Naive thymus-derived CD4-positive, alpha-beta T cell (primary cell): ENCODE measurements at places on chromosomes 13 and 19. TPM values are rescaled to one million over a fixed set of nuclear protein-coding genes. Genes with fewer than 3 reads are reported as not detected.

DNA sequence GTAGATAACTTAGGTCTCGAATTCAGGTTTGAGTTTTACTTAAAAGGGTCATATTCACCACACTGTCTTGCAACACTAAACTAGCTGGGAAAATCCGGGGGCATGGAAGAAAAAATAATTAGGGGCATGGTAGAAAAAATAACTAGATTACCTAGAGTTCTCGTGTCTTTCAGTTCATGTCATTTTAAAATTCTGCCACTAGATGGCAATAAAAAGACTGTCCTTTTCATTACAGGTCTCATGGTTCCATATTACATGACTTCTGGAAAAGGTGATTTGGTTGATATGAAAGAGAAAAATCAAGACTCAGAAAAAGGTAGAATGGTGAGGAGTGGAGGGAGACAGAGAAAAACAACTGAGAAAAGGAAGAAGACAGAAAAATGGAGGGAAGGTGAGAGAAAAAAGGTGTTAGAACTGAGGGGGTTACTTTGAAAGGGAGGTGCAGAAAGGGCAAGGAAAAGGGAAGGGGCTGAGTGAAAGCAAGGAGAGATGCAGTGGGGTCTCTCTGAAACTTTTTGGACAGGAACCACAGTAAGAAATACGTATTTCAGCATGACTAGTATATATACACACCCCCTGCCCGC is 299.0 kb downstream of the KLF12 start:
- H3K36me3 ChIP-seq: no peaks in the 10 kb centered on the region
- no peaks in the 10 kb centered on the region for H3K27me3 ChIP-seq
- H3K4me3 ChIP-seq: no peak overlapping the region

- no peaks in the 10 kb centered on the region for H3K27me3 ChIP-seq
- H3K4me1 ChIP-seq: no peaks in the 10 kb centered on the region
- no peak for DNase-seq
- H3K27ac ChIP-seq: no peak overlapping the region
Observed at GRCh38 chr13:109162248-109163036, 533.0 kb downstream of the MYO16 start.

Gene SUCLA2
- 26.1 TPM for polyA plus RNA-seq

- H3K4me1 ChIP-seq: no peaks in the 10 kb centered on the region
- no peak for DNase-seq
- no peaks in the 10 kb centered on the region for H3K36me3 ChIP-seq
- no peak overlapping the region for H3K27ac ChIP-seq
- no peak overlapping the region for H3K4me3 ChIP-seq
Observed at GRCh38 chr13:101515504-101515903, 63.0 kb downstream of the ITGBL1 start.

Gene SUGP2
- 15.0 TPM for polyA plus RNA-seq

GRCh38 chr19:40612831-40613689 is 11.9 kb downstream of the LTBP4 start:
- peak; percentile 56 for DNase-seq
- H3K4me1 ChIP-seq: peaks cover 29% of the 10 kb centered on the region
- H3K36me3 ChIP-seq: no peaks in the 10 kb centered on the region
- H3K27me3 ChIP-seq: no peaks in the 10 kb centered on the region

- H3K4me3 ChIP-seq: no peak overlapping the region
- peaks cover 25% of the 10 kb centered on the region for H3K4me1 ChIP-seq
- H3K36me3 ChIP-seq: no peaks in the 10 kb centered on the region
Observed at GRCh38 chr19:49894011-49894664, 2.5 kb downstream of the IL4I1 start.

DNA sequence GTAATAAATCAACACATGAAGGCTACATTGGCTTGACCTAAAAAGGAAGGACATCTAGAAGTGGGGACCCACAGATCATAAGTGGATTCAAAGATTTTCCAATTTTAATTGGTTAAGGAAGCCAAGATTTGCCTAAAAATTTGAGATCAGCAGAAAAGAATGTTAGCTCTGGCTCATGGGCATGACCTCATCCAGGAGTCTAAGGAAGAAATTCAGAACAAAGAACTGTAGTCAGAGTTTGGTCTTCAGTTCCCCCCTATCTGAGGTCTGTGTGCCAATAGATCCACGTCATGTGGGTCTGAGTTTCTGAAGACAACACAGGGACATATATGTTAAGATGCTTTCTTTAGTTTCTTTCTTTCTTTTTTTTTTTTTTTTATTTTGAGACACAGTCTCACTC is 648.8 kb upstream of the SPRY2 start:
- no peaks in the 10 kb centered on the region for H3K27me3 ChIP-seq
- no peaks in the 10 kb centered on the region for H3K4me1 ChIP-seq
- no peak for DNase-seq
- H3K36me3 ChIP-seq: no peaks in the 10 kb centered on the region
- H3K4me3 ChIP-seq: no peak overlapping the region
- H3K27ac ChIP-seq: no peak overlapping the region

- peak overlapping the region; percentile 86 for H3K27ac ChIP-seq
- H3K4me3 ChIP-seq: peak overlapping the region; percentile 71
- H3K36me3 ChIP-seq: no peaks in the 10 kb centered on the region
Observed at GRCh38 chr13:27427641-27428040, 3.2 kb downstream of the GTF3A start.

Gene KPTN
- 8.1 TPM for polyA plus RNA-seq

- no peak overlapping the region for H3K27ac ChIP-seq
- DNase-seq: no peak
- H3K27me3 ChIP-seq: no peaks in the 10 kb centered on the region
- H3K4me3 ChIP-seq: no peak overlapping the region
- H3K4me1 ChIP-seq: no peaks in the 10 kb centered on the region
Observed at GRCh38 chr13:92573467-92574057, 653.0 kb upstream of the GPC6 start.

- no peaks in the 10 kb centered on the region for H3K27me3 ChIP-seq
- DNase-seq: no peak
- no peak overlapping the region for H3K27ac ChIP-seq
- no peak overlapping the region for H3K4me3 ChIP-seq
Observed at GRCh38 chr13:106911627-106912026, 343.7 kb upstream of the ARGLU1 start.

Gene FFAR1
- not detected for polyA plus RNA-seq

- peaks cover 3% of the 10 kb centered on the region for H3K27me3 ChIP-seq
- no peaks in the 10 kb centered on the region for H3K4me1 ChIP-seq
- no peak for DNase-seq
- H3K4me3 ChIP-seq: no peak overlapping the region
- no peak overlapping the region for H3K27ac ChIP-seq
Observed at GRCh38 chr13:95643936-95644598, 439 bp downstream of the DZIP1 start.

Gene ZNF628
- polyA plus RNA-seq: 1.6 TPM

DNA sequence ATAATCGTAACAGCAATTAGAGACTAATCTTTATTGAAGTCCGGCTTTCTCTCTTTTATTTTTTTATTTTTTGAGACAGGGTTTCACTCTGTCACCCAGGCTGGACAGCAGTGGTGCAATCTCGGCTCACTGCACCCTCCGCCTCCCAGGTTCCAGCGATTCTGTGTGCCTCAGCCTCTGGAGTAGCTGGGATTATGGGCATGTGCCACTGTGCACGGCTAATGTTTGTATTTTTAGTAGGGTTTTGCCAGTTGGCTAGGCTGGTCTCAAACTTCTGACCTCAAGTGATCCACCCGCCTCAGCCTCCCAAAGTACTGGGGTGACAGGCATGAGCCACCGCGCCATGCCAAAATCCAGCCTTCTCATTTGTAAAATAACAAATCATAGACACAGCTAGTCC is 3.7 kb downstream of the APOC2 start:
- H3K4me3 ChIP-seq: no peak overlapping the region
- no peaks in the 10 kb centered on the region for H3K36me3 ChIP-seq
- no peak overlapping the region for H3K27ac ChIP-seq
- no peaks in the 10 kb centered on the region for H3K4me1 ChIP-seq
- H3K27me3 ChIP-seq: no peaks in the 10 kb centered on the region
- DNase-seq: no peak

Gene SPIB
- 0.19 TPM for polyA plus RNA-seq

- H3K27me3 ChIP-seq: no peaks in the 10 kb centered on the region
- no peak for DNase-seq
- H3K27ac ChIP-seq: no peak overlapping the region
- no peaks in the 10 kb centered on the region for H3K36me3 ChIP-seq
- no peaks in the 10 kb centered on the region for H3K4me1 ChIP-seq
Observed at GRCh38 chr13:47146991-47147811, 250.3 kb upstream of the HTR2A start.

Gene DZIP1
- polyA plus RNA-seq: not detected

GRCh38 chr19:574658-575526 is 2.5 kb downstream of the BSG start:
- H3K4me1 ChIP-seq: peaks cover 19% of the 10 kb centered on the region
- no peak overlapping the region for H3K4me3 ChIP-seq
- no peaks in the 10 kb centered on the region for H3K27me3 ChIP-seq
- H3K36me3 ChIP-seq: no peaks in the 10 kb centered on the region
- DNase-seq: no peak

DNA sequence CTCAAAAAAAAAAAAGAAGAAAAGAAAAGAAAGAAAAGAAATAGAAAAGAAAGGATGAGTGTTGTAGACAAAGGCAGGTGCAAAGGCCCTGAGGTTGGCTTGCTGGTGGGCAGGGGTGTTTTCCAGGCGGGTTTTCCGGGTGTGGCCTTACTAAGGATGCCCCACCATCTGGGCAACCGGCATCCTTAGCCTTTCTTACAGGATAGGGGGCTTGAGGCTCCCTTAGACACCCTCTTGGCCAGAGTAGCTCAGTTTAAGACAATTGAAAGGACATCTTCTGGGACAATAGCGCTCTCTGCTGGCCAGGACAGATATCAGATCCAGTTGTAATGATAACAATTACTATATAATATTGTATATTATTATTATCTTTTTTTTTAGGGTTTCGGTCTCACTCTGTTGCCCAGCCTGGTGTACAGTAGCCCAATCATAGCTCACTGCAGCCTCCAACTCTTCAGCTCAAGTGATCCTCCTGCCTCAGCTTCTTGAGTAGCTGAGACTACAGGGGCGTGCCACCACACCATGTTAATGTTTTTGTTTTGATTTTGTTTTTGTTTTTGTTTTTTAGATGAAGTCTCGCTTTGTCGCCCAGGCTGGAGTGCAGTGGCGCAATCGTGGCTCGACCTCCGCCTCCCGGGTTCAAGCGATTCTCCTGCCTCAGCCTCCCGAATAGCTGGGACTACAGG is 1.4 kb upstream of the QTRT1 start:
- H3K4me1 ChIP-seq: peaks cover 10% of the 10 kb centered on the region
- no peak overlapping the region for H3K27ac ChIP-seq
- DNase-seq: peak; percentile 54
- H3K36me3 ChIP-seq: peaks cover 5% of the 10 kb centered on the region
- H3K4me3 ChIP-seq: no peak overlapping the region
- H3K27me3 ChIP-seq: no peaks in the 10 kb centered on the region

GRCh38 chr13:59279576-59279975 is 884.2 kb downstream of the DIAPH3 start:
- DNase-seq: no peak
- no peak overlapping the region for H3K4me3 ChIP-seq
- H3K4me1 ChIP-seq: no peaks in the 10 kb centered on the region
- no peak overlapping the region for H3K27ac ChIP-seq

GRCh38 chr13:114236227-114236626 is 1.5 kb downstream of the CDC16 start:
- H3K27me3 ChIP-seq: no peaks in the 10 kb centered on the region
- H3K4me3 ChIP-seq: peak overlapping the region; percentile 87
- H3K27ac ChIP-seq: peak overlapping the region; percentile 79
- no peak for DNase-seq
- peaks cover 19% of the 10 kb centered on the region for H3K36me3 ChIP-seq

Gene ALG11
- polyA plus RNA-seq: 22.6 TPM

DNA sequence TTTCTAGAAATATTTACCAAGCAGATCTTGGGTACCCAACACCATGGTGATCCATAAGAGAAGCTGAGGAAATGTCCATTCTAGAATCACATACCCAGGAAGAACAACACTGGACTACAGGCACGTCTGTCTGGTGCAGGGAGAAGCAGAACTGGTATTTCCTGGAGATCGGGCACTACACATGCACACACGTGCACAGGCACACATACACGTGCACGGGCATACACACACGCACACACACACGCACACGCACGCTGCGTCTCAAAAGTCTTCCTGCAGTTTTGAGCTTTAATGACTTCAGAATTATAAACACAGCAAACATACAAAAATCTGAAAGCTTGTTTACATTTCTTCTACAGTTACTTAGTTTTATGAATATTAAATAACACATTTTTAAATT is 189.8 kb downstream of the DCLK1 start:
- H3K4me1 ChIP-seq: no peaks in the 10 kb centered on the region
- H3K36me3 ChIP-seq: no peaks in the 10 kb centered on the region
- no peaks in the 10 kb centered on the region for H3K27me3 ChIP-seq
- H3K27ac ChIP-seq: no peak overlapping the region
- no peak for DNase-seq
- H3K4me3 ChIP-seq: no peak overlapping the region

- H3K36me3 ChIP-seq: no peaks in the 10 kb centered on the region
- H3K27me3 ChIP-seq: no peaks in the 10 kb centered on the region
- DNase-seq: no peak
- H3K4me3 ChIP-seq: no peak overlapping the region
Observed at GRCh38 chr19:3707868-3708206, 347 bp upstream of the TJP3 start.

- no peaks in the 10 kb centered on the region for H3K27me3 ChIP-seq
- H3K27ac ChIP-seq: peak within 1 kb of the TSS; percentile 54
- H3K36me3 ChIP-seq: no peaks in the 10 kb centered on the region
- H3K4me1 ChIP-seq: peaks cover 16% of the 10 kb centered on the region
- peak within 1 kb of the TSS; percentile 53 for H3K4me3 ChIP-seq
Observed at GRCh38 chr19:48836089-48837017, at the start of gene HSD17B14. HSD17B14 (minus strand) TSS chr19:48836491; CDS start chr19:48836411, 80 bp downstream.

Gene PSG3
- polyA plus RNA-seq: not detected
